ENCODE measurements at places on chromosomes 3 and 15.

DNA sequence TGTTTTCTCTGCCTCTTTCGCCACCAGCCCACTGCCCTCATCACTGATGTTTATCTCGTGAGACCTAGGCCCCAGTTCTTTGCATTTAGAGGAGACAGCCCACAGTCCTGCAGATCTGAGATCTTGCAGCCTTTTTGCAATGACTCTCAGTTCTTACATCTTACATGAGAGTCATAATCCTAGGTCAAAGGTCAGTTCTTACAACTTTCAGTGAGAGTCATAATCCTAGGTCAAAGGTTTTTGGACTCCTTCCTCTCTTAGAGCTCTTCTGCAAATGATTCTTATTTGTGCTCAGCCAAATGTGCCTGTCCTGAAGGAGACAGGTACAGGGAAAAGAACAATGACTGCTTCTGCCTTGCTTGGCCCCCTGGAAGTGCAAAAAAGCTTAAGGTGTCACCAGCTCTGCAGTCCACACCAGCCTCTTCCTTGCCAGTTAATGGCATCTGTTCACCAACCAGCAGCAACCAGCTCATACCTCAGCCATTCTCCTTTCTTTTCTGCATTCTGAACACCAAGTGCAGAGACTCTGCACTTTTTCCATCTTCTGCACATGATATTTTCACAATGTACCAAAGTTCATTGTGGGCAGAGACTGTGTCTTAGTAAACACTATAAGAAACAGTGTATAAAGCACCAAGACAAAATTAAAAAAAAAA lies 67.1 kb downstream of the ABHD5 start:
- peaks cover 26% of the 10 kb centered on the region for H3K4me1 ChIP-seq
- H3K36me3 ChIP-seq = no peaks in the 10 kb centered on the region
- H3K4me3 ChIP-seq = no peak overlapping the region
- no peak for DNase-seq
- no peaks in the 10 kb centered on the region for H3K27me3 ChIP-seq

GRCh38 chr3:80050826-80051601 lies 283.2 kb upstream of the ROBO1 start:
- H3K4me3 ChIP-seq = no peak overlapping the region
- DNase-seq = no peak
- no peaks in the 10 kb centered on the region for H3K27me3 ChIP-seq
- no peak overlapping the region for H3K27ac ChIP-seq

DNA sequence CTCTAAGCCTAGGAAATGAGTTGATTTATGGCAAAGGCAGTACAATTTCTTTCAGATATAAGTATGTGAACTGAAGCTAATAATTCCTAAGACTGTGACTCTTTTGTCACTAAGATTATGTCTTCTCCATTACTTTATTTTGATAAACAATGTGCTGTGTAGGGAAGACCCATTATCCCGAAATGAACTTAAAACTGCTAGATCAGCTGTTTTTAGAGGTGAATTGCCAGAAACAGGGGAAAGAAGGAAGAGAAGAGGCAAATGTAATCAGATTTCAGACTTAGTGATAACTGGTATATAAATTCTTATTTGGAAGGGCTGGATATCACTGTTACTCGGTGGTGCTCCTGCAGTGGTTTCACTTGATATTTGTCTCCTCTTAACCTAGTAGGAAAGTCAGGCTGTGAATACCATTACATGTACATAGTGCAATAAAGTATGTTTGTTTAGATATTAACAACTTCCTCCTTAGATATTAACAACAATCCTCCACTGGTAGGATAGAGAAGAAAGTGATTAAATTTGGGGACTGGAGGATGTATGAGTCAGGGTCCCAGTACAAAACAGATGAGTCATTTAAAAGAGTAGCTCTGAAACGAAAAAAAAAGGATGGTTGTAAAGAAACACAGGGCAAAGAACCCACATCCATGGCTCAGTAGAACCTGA lies 338.5 kb upstream of the KCNH8 start:
- H3K4me3 ChIP-seq = no peak overlapping the region
- H3K36me3 ChIP-seq = no peaks in the 10 kb centered on the region
- H3K4me1 ChIP-seq = no peaks in the 10 kb centered on the region
- H3K27ac ChIP-seq = no peak overlapping the region
- DNase-seq = no peak

DNA sequence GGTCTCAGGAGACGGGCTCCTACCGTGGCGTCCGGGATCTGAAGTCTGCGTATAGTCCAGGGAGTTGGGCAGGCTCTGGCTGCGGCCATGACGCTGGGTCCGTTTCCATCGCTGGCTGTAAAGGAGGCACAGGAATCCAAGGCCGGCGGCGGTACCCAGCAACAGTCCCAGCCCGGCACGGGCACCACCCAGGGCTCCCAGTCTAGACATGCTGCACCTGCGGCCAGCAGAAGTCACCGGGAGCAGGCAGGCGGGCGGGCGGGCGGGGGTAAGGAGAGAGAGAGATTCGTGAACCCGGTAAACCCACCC lies 526 bp downstream of the RMDN3 start:
- DNase-seq = peak; percentile 49
- H3K36me3 ChIP-seq = no peaks in the 10 kb centered on the region
- no peaks in the 10 kb centered on the region for H3K27me3 ChIP-seq
- H3K4me3 ChIP-seq = peak overlapping the region; percentile 71
- peaks cover 15% of the 10 kb centered on the region for H3K4me1 ChIP-seq

GRCh38 chr15:100703032-100703578 lies 100.7 kb downstream of the ASB7 start:
- no peaks in the 10 kb centered on the region for H3K36me3 ChIP-seq
- no peak overlapping the region for H3K4me3 ChIP-seq
- no peaks in the 10 kb centered on the region for H3K4me1 ChIP-seq

GRCh38 chr3:16503191-16503776 lies 10.2 kb downstream of the RFTN1 start:
- no peak overlapping the region for H3K4me3 ChIP-seq
- peak; percentile 23 for DNase-seq
- H3K36me3 ChIP-seq = no peaks in the 10 kb centered on the region

GRCh38 chr3:141009496-141009895 lies 41.7 kb upstream of the SPSB4 start:
- no peaks in the 10 kb centered on the region for H3K27me3 ChIP-seq
- no peaks in the 10 kb centered on the region for H3K36me3 ChIP-seq
- H3K4me1 ChIP-seq = no peaks in the 10 kb centered on the region
- no peak overlapping the region for H3K27ac ChIP-seq
- H3K4me3 ChIP-seq = no peak overlapping the region

DNA sequence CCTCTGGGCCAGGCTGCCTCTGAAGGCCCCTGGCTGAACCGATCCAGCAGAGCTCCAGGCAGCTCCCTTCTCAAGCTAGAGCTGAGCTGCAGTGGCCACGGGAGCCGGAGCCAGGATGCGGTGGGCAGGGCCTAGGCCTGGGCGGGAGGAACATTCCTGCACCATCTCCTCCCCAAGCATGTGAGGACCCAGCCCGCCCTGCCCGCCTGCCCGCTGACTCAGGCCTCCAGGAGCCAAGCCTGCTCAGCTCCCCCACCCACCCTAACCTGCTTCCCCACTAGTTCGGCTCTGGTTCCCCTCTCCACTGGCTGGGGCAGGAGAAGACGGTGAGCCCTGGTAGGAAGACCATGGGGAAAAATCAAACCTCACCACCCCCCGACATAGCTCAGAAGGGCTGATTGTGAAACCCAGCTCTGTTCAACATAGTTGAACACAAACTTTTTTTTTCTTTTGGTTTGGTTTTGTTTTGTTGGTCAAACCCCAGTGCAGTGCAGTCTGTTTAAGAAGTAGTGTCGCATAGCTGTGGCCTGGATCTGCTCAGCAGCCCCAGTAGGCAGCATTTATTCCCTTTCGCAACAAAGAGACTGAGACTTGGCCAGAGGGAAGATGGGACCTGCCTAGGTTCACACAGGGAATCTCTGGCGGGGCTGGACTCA lies 13.5 kb downstream of the SNX33 start:
- no peaks in the 10 kb centered on the region for H3K36me3 ChIP-seq
- DNase-seq = peak; percentile 92

GRCh38 chr15:98131924-98132323 lies 171.4 kb downstream of the ARRDC4 start:
- H3K27me3 ChIP-seq = no peaks in the 10 kb centered on the region
- no peak overlapping the region for H3K27ac ChIP-seq
- DNase-seq = peak; percentile 29

DNA sequence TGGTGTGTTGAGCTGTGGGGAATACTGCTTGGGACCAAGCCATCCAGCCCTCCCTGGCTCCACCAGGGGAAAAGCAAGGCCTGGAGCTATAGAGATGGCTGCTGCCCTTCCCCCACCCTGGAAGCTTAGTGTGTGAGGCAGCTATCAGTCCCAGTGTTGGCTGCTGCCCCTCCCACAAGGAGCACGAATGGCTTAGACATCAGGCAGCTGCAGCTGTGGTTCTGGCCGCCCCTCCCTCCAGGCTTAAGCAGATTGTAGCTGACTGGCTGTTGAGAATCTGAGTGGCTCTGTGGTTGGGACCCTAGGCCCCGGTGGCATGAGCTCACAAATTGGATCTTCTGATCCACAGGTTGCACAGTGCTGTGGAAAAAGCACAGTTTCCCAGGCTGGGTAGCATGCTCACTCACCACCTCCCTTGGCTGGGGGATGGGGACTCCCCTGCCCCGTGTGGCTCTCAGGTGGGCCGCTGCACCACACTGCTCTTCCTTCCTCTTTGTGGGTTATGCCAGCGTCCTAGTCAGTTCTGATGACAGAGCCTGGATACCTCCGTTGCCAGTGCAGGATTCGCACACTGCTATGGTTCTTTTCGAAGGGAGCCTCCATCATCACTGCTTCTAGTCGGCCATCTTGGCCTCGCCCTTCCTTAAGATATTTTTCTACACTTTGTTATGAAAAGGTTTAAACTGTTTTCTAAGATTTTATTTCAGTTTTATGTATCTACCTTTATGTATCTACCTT lies 21.2 kb upstream of the SUCNR1 start:
- no peak for DNase-seq
- H3K27me3 ChIP-seq = no peaks in the 10 kb centered on the region
- H3K36me3 ChIP-seq = no peaks in the 10 kb centered on the region
- H3K4me3 ChIP-seq = no peak overlapping the region
- H3K27ac ChIP-seq = no peak overlapping the region

- no peaks in the 10 kb centered on the region for H3K4me1 ChIP-seq
- DNase-seq = peak; percentile 59
- H3K36me3 ChIP-seq = no peaks in the 10 kb centered on the region
- H3K4me3 ChIP-seq = no peak overlapping the region
- H3K27me3 ChIP-seq = no peaks in the 10 kb centered on the region
These were observed 54.7 kb downstream of the RPL22L1 start for GRCh38 chr3:170815340-170815739.

GRCh38 chr3:187913617-187914033 lies 168.4 kb upstream of the BCL6 start:
- H3K27ac ChIP-seq = peak overlapping the region; percentile 63
- DNase-seq = peak; percentile 18
- H3K4me1 ChIP-seq = peaks cover 23% of the 10 kb centered on the region
- H3K36me3 ChIP-seq = no peaks in the 10 kb centered on the region

GRCh38 chr3:193780810-193781478 lies 187.9 kb downstream of the OPA1 start:
- no peak overlapping the region for H3K4me3 ChIP-seq
- no peaks in the 10 kb centered on the region for H3K36me3 ChIP-seq
- no peaks in the 10 kb centered on the region for H3K27me3 ChIP-seq
- H3K4me1 ChIP-seq = peaks cover 46% of the 10 kb centered on the region

- H3K4me1 ChIP-seq = no peaks in the 10 kb centered on the region
- no peak overlapping the region for H3K27ac ChIP-seq
- H3K27me3 ChIP-seq = no peaks in the 10 kb centered on the region
These were observed 164.8 kb downstream of the ERC2 start for GRCh38 chr3:56303487-56303886.

- no peak overlapping the region for H3K27ac ChIP-seq
- H3K4me1 ChIP-seq = no peaks in the 10 kb centered on the region
- H3K27me3 ChIP-seq = no peaks in the 10 kb centered on the region
- no peak overlapping the region for H3K4me3 ChIP-seq
- DNase-seq = no peak
- no peaks in the 10 kb centered on the region for H3K36me3 ChIP-seq
These were observed 81.2 kb downstream of the ANO10 start for GRCh38 chr3:43540624-43541023.

GRCh38 chr3:191563722-191564121 lies 102.8 kb downstream of the PYDC2 start:
- H3K27ac ChIP-seq = no peak overlapping the region
- no peaks in the 10 kb centered on the region for H3K4me1 ChIP-seq
- no peaks in the 10 kb centered on the region for H3K27me3 ChIP-seq
- no peak for DNase-seq
- no peak overlapping the region for H3K4me3 ChIP-seq
- no peaks in the 10 kb centered on the region for H3K36me3 ChIP-seq

GRCh38 chr15:77623755-77624524 lies 8.8 kb downstream of the LINGO1 start:
- peaks cover 37% of the 10 kb centered on the region for H3K4me1 ChIP-seq
- no peak overlapping the region for H3K4me3 ChIP-seq
- peak overlapping the region; percentile 23 for H3K27ac ChIP-seq
- DNase-seq = no peak
- H3K27me3 ChIP-seq = no peaks in the 10 kb centered on the region
- no peaks in the 10 kb centered on the region for H3K36me3 ChIP-seq

DNA sequence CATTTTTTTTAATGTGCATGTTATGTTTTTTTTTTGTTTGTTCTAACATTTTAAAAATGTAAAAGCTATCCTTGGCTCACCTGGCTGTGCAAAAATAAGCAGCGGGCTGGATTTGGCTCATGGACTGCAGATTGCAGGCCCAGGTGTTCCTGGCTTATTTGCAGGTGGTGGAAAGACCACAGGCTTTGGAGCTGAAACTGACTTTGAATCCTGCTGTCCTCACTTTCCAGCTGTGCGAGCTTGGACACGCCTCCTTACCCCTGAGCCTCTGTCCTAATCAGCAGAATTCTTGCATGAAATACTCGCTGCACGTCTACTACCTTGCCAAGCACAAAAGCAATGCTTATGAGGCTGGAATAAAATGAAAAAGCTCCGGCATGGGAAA lies 188.7 kb upstream of the TPM1 start:
- H3K4me3 ChIP-seq = no peak overlapping the region
- DNase-seq = no peak
- H3K27ac ChIP-seq = no peak overlapping the region
- no peaks in the 10 kb centered on the region for H3K27me3 ChIP-seq

GRCh38 chr3:119809249-119810017 lies 27.5 kb downstream of the NR1I2 start:
- H3K27ac ChIP-seq = no peak overlapping the region
- H3K27me3 ChIP-seq = no peaks in the 10 kb centered on the region
- H3K4me1 ChIP-seq = no peaks in the 10 kb centered on the region
- H3K4me3 ChIP-seq = no peak overlapping the region
- no peak for DNase-seq

GRCh38 chr3:57604971-57605370 lies 7.8 kb upstream of the ARF4 start:
- no peak overlapping the region for H3K27ac ChIP-seq
- no peaks in the 10 kb centered on the region for H3K4me1 ChIP-seq
- no peak overlapping the region for H3K4me3 ChIP-seq
- H3K27me3 ChIP-seq = no peaks in the 10 kb centered on the region

Measured in hepatocyte (in vitro differentiated cells).